Activated naive CD8-positive, alpha-beta T cell treated with anti-CD3 and anti-CD28 coated beads for 36 hours (primary cell): ENCODE measurements at places on chromosomes 5 and 9. TPM values are rescaled to one million over a fixed set of nuclear protein-coding genes. Genes with fewer than 3 reads are reported as not detected.
A peak's percentile ranks its signal among the peaks of the same experiment; 100 is the strongest.

The FYB1 gene
- 71.3 TPM for total RNA-seq

The LAMC3 gene
- total RNA-seq, result 0.56 TPM

The SEMA4D gene
- total RNA-seq, result 239 TPM

The SHC3 gene
- total RNA-seq, result not detected

The C5orf63 gene
- total RNA-seq, result 8.2 TPM

The GRIN1 gene
- not detected for total RNA-seq

DNA sequence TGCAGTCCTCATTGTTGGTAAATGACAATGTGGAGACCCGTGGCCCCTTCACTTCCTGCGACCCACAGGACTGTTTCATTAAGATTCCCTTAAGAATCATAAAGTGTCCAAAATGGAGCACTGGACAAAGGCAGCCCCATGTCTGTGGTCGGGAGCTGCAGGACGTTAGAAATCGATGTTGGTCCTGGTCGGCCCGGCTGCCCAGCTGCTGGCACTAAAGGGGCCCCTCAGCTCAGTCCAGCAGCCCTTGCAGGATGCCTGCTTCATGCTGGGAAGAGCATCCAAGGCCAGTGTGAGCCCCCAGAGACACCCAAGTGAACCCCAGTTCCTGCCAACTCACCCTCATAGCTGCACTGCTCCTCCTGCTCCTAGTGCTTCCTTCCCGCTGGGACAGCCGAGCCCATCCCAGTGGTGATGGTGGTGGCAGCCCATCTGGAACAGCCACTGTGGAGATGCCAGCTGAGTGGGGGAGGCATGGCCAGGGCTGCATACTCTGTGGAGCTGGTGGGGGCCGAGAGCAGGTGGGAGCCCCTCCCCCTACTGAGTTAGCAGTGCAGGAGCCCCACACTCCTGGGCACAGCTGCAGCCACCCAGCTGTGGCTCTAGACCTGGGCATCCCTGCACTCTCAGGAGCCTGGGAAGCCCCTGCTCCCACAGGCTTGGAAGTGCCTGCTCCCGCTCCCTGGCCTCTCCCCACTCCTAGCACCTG lies 168.0 kb upstream of the IRX2 start:
- DNase-seq, result no peak

DNA sequence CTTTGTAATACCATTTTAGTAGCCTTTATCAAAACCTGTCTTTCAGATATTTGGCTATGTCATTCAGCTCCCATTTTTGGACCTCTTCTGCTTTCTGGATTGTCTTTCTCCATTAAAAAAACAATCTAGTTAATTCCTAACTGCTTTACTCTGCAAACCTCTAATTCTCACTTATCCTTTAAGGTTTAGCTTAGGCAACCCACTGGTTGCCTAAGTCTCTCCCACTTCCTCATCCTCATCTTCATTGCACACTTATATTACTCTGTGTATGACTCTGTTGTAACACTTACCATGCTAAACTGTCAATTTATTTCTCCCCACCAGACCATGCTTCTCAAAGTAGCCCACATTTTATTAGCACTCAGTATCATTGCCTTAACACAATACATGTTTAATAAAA lies 205.0 kb upstream of the DMRTA1 start:
- DNase-seq, result no peak

DNA sequence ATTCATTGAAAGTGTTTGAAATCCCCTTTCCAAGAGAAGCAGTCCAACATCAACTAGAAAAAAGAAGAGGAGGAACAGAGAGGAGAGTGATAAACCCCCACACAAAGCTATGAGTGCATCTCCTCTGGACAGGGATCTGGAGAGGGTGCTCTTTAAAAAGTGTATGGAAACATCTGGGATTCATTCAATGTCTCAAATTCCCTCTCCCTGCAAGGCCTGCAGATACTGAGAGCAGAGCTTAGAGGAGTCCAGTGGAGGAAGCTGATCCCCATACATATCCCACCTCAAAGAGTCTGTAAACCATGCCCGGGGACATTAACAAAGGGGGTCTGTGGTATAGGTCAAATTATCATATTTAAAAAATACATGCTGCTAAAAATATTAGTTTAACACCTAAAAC lies 2.2 kb downstream of the SPOCK1 start:
- no peak for DNase-seq

DNA sequence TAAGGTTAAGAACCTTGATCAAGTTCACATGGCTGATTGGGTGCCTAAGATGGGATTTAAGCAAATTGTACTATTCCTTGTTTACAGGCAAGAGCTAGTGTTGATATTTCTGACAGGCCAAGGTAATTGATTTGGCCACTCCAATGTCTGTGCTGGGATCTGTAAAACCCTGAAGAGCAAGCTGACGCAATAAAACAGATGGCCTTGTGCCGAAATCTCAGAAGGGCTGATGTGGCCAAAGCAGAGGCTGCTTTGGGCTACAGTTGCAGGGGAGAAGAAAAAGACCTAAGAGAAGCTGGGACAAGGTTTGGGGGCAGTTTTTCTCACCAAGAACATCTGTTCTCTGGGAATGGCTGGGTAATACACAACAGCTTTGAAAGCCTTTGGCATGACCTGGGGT lies 463.2 kb upstream of the ZNF608 start:
- DNase-seq, result no peak

GRCh38 chr9:128254855-128255759 lies 20.7 kb downstream of the GOLGA2 start:
- DNase-seq, result peak; percentile 58

DNA sequence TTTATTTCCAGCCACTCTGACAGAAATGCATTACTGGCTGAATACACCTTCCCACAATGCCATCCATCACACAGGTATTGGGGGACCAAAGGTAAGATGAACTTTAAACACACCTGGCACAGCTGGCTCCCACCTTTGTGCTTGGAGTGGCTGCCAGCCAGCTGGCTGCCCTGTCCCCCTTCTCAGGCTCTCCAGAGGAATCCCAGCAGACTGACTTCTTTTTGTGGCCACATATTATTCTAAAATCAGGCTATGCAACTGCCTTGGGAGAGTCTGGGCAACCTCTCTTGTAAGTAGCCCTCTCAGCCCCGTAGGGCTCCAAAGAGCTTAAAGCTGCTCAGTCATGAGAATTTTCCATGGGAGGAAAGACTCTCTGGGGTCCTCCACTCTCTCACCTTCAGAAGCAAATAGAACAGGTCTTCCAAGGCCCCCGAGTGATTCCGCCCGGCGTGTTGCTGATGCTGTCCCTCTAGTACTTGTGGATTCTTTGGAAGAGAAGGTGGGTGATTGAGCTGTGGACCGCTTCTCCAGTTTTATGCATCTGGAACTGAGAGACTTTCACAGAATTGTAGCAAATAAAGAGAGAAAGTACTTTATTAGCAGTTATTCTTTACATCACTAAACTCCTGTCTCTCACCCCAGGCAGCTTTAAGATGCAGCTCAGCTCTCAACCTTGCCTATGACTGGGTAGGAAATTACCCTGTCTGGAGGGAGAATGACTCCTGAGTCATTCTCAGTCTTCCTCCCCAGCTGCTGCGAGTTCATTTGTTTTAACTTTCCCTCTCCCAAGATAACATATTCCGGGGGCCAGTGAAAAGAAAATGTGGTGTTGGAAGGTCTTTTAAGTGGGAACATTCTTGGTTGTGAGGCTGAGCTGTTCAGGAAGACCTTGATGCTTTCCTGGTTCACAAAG lies 159.4 kb upstream of the PITX1 start:
- DNase-seq, result no peak

GRCh38 chr9:105295201-105295550 lies 50.7 kb downstream of the SLC44A1 start:
- DNase-seq, result no peak

- no peak for DNase-seq
These were observed 565.5 kb downstream of the EBF1 start for GRCh38 chr5:158534203-158534602.

DNA sequence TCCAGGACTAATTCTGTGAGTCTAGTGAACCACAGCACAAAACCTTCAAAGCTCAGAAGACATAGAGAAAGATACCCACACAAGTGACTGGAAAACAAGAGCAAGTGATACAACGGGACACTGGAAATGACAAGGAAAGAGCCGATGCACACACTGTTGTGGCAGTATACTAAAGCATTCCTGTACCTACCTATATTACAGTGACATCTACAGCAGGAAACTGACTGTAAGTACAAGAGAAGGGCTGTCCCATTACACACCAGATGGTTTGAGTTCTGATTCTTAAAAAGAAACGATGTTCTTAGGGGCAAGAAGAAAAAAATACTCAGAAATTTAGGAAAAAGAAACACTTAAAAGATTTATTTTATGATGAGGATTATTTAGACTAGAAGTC lies 18.5 kb downstream of the TMEM245 start:
- no peak for DNase-seq

GRCh38 chr9:3795556-3795955 lies 269.8 kb upstream of the RFX3 start:
- DNase-seq, result no peak
